ENCODE measurements at places on chromosomes 13 and 19.

- no peak for DNase-seq
These were observed 43.4 kb downstream of the C13orf42 start for GRCh38 chr13:51067706-51068105.

GRCh38 chr13:110816500-110816899 lies 98.4 kb downstream of the ANKRD10 start:
- no peak for DNase-seq

DNA sequence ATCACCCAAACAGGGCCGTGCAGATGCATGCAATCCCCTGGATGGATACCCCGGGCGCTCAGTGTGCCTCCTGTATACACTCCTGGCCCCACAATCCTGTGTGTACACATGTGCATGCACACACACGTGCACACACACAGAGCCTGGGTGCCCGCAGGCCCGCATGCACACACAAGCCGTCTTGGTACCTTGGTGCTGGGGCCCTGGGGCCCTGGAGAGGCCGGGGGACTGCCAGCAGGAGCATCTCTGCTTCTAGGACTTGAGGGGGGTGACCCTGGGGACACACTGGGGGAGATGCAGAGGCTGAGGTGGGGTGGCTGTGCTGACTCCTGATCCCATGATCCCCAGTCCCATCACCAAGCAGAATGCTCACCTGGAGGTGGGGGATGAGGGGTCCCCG lies 15.6 kb upstream of the EPOR start:
- no peak for DNase-seq

- peak; percentile 94 for DNase-seq
These were observed 7.2 kb upstream of the ZNF606 start for GRCh38 chr19:58009666-58010301.

DNA sequence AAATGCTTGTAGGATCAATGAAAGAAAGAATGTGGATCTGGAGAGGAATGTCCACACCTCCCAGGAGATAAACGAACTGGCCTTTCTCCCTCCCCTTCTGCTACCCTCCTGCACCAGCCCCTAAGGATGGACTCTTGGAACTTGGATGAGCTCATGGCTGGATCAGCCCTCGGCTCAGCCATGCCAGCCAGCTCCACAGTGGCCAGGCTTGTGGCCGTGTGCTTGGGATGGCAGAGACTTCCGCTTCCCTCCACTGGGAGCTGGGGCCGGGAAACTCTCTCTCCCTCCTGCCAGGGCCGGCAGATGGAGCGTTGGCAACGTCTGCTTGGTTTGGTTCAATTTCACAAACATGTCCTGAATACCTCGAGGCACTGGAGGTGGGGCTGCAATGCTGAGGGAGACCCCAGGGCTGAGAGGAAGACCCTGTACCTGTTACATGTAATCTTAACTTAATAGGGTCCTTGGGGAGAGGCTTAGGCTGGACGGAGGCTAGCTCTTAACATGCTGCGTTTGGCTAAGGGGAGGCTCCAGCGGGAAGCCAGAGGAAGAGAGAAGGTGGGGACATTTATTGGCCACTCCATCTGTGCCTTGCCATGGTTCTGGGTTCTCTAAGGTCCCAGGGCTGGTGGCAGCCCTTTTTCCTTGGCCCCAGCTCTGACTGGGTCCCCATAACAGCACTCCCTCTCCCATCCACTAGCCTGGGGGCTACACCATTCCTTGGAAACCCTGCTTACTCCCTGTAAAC lies 152.5 kb downstream of the IER2 start:
- DNase-seq: no peak

GRCh38 chr13:98520674-98521449 lies 56.0 kb downstream of the STK24 start:
- no peak for DNase-seq

- DNase-seq: peak; percentile 25
These were observed 10.5 kb downstream of the GNG7 start for GRCh38 chr19:2691951-2692350.

- peak; percentile 100 for DNase-seq
These were observed at the start of gene SNRNP70 for GRCh38 chr19:49085020-49085867. TSS of gene SNRNP70 (plus strand) at chr19:49085451. CDS start at chr19:49086415, 964 bp downstream.

DNA sequence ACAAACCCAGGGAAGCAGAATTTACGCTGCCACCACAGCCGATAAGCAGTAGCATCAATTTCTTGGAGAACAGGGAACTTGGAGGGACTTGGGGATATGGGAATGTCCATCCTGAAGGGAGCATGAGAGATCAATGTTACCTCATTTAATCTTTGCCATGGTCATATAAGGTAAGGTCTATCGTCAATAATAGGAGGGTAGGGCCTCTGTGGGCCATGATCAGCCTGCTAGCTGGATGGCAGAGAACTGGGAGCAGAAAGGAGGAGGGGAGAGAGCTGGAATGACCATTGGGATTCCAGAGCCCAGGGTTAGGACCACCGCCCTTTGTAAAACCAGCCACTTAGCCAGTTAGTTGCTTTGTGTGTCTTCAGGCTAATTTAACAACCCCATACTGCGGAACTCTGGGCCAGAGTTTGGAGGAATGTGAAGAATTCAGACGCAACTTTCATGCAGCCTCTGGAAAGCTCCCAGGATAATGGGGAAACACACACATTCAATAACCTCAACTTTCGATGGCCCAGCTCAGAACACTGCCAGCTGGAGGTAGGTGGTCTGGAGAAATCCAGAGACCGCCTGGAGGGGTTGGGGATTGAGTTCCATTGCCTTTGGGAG lies 40.3 kb downstream of the ZNF557 start:
- DNase-seq: peak; percentile 55

DNA sequence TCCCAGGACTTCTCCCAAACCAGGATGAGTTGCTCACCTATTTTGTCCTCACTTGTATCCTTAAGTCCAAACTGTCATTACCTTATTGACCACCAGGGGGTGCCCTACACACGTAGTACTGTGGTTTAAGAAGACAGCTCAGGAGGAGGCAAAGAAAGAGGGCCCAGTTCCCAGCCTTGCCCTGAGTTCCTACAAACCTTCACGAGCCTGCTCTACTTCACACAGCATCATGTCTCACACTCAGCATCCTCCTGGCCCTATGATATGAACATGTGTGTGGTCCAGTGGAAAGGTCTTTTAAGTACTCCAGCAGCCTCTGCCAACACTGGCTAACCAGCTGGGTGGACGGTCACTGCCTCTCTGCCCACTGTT lies 8.1 kb upstream of the ZNF784 start:
- peak; percentile 94 for DNase-seq

DNA sequence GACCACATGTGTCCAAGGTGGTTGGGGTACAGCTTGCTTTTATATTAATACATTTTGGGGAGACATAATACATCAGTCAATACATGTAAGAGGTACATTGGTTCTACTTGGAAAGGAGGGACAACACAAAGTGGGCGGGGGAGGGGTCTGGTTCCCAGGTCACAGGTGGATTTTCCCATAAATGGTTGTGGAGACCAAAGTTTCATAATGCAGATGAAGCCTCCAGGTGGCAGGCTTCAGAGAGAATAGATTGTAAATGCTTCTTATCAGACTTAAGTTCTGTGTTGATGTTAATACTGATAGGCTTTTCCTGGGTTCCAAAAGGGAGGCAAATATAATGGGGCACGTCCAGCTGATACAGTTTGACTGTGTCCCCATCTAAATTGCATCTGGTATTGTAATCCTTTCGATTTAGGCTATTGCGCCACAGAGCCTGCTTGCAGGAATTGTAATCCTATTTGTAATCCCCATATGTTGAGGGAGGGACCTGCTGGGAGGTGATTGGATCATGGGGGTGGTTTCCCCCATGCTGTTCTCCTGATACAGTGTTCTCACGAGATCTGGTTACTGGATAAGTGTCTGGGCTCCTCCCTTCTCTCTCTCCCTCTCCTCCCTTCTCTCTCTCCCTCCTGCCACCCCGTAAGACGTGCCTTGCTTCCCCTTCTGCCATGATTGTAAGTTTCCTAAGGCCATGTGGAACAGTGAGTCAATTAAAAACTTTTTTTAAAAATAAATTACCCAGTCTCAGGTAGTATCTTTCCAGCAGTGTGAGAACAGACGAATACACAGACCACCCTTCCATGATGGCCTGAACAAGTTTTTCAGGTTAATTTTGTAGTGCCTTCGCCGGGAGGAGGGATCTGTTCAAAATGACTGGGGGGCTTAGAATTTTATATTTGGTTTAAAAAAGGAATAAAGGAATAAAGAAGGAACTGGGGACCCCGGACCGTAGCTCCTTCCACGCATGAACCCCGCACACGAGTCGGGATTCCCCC lies 44.9 kb downstream of the ZNF823 start:
- DNase-seq: peak; percentile 33

GRCh38 chr19:37966211-37966661 lies 59.2 kb downstream of the SIPA1L3 start:
- DNase-seq: peak; percentile 71

Measured in astrocyte of the hippocampus (primary cell).